ENCODE measurements at places on chromosomes 11 and 22.

DNA sequence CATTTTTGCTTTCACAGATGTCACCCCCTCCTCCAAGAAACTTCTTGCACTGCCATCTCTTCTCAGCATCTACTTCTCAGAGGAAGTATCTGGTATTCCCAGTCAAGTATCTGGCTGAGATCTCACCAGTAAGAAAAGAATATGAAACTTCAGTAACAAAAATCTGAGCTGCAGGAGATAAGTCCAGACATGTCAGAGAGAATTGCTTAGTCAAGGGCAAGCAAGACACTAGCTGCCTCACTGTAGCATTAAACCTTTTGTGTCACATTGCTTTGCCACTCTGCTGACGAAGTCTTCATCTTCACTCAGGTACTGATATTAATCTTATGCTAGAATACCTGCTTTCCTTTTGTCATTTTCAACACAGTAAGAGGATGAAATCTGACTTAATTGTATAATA lies 70.6 kb upstream of the ZC3H12C start:
- no peak for DNase-seq

DNA sequence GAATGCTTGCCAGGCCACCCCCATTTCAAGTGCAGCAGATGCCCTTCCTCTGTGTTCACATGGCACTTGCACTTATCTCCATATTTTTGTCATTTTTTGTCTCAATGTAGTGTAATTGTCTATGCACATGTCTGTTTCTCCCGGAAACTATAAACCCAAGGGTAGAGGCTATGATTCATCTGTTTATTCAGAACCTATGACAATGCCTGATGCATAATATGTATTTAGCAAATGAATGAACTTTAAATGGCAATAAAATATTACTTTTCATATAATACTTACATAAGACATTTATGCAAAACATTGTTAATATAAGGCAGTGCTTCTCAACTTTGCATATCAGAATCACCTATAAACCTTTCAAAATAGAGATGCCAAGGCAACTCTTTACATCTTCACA lies 6.7 kb downstream of the PAK1 start:
- no peak for DNase-seq

DNA sequence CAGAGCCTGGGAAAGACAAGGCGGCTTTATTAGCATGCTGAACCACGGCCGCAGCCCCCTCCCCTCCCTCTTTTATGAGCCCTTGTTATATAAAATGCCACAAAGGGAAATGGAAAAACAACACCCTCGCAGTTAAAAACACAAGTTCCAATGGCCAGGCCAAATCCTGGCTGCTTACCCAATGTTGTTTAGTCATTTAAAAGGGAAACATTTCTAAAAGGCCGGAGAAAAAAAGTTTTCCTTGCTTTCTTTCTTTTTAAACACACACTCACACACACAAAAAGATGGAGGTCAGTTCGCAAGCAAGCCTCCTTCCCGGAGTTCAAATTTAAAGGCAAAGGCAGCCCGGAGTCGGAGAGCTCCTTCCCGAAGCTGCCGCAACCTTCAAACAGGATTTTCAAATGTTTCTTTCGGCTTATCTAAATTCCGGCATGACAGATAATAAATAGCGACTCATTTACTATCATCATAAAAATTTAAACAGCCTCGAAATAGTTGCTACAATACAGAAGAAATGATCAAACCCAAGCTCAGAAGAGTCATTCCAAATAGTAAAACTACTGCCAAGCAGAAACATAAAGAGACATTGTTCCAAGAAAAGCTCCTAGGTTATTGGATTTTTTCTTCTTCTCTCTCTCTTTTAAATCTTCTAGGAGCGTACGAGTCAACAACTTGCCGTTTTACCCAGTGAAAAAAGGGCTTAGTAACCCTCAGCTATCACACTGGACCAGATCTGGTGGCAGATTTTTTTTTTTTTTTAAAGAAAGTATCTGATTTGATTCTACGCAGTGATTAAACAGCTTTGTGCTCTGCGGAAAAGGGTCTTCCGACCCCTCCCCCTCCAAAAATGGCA lies 3.5 kb downstream of the PHF21B start:
- DNase-seq, result no peak

DNA sequence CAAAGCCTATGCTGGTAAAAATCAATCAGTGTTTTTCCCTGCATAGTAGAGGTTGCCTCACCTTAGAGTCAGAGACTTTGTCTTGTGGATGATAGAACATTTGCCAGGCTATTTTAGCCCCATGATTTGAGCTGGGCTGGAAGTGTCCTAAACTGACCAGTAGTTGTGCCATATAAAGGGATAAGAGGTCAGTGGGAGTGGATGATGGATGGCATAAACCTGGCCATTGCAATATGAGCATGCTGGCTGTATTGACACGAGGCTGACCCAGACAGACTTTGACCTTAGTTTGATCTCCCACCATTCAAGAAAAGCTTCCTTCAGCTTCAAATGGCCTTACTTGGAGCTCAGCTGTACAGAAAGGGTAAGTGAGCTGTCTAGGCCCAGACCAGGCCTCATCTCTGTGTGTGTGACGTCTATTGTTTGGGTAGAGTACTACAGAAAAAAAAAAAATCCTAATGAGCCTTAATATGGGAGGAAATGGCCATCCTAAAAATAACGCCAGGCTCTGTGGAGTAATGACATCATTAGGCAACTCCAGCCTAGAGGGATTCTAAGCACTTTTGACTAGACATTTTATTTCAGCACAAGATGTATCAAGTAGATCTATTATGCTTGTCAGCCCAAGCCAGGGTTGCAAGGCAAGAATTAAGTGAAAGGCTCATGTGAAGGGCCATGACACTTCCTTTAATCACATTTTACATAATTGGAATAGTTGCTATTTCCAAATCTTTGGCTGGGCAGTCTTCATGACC lies 51.3 kb upstream of the CADM1 start:
- DNase-seq, result no peak

GRCh38 chr11:44576656-44577055 lies 11.2 kb downstream of the CD82 start:
- no peak for DNase-seq

- DNase-seq, result no peak
These were observed 324.7 kb downstream of the ETS1 start for GRCh38 chr11:128262463-128263345.

GRCh38 chr11:103673773-103674172 lies 362.7 kb upstream of the DDI1 start:
- DNase-seq, result peak; percentile 46
